ENCODE measurements at places on chromosomes 11 and 22.

- DNase-seq, result no peak
Observed at GRCh38 chr11:69894648-69895047, 75.4 kb upstream of the FGF3 start.

- no peak for DNase-seq
Observed at GRCh38 chr11:112115386-112115785, 28.7 kb downstream of the SDHD start.

GRCh38 chr11:1486054-1486825 lies at the start of gene MOB2:
MOB2 (minus strand) TSS chr11:1486779; CDS start chr11:1486556, 223 bp downstream.
- DNase-seq, result no peak

DNA sequence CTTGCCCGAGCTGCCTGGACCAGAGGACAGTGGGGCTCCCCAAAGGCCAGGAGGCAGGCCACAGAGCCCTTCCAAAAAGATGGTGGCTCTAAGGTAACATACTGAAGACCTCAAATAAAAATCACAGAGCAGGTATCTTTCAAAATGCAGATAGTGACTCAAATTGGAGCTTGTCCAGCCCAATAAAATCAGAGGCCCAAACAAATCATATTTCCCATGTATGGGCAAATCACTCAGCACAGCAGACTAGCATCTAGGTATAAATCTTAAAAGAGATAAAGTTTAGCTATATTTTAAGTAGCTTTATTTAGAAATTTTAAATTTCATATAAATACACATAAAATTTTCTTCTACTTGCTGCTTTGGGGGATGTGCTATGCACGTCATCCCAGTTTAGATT lies 3.3 kb downstream of the TESMIN start:
- DNase-seq, result no peak

DNA sequence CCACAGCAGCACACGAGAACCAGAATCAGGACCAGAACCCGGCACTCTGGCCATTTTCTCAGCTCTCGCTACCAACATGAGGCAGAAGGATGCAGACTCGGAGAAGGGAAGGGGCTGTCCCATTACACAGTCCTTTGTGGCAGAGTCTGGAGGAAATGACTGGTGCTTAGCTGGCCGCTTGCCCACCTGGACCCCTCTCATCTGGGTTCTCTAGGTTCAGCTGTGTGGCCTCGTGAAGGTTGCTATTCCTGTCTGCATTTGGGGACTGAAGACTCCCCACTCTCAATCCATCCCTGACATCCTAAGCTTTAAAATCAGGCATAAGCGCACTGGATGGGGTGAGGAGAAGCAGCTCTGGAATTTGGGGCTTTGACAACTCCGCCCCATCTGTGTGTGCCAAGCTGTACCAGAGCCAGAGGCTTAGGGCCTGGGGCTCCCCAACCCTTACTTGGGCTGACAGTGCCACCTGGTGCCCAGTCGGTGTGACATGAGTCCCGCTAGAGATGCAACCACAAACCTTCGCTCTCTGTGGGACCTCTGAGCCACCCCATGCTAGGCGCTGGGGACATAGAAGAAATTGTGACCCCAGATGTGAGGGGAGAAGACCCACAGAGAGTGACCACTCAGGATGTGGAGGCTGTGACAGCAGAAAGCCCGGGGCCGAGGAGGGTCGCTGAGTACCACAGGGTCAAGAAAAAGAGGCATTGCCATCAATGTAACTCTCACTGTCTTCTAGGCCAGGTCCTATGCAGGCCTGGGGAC lies 35.8 kb upstream of the FCHSD2 start:
- peak; percentile 55 for DNase-seq

DNA sequence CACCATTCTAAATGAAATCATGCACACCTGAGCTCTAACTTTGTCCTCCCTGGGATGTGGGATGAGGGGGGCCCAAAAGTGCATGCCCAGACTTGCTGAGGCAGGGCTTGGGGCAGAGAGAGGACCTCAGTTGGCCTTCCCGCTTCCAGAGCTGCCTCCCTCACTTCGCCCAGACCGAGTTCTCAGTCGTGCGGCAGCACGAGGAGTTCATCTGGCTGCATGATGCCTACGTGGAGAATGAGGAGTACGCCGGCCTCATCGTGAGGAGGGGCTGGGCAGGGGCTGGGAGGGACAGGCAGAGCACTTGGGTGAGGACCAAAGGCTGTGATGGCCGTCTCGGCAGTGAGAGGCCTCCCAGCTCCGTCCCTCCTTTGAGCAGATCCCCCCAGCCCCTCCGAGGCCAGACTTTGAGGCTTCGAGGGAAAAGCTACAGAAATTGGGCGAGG lies 8.2 kb downstream of the CFL1 start:
- no peak for DNase-seq

DNA sequence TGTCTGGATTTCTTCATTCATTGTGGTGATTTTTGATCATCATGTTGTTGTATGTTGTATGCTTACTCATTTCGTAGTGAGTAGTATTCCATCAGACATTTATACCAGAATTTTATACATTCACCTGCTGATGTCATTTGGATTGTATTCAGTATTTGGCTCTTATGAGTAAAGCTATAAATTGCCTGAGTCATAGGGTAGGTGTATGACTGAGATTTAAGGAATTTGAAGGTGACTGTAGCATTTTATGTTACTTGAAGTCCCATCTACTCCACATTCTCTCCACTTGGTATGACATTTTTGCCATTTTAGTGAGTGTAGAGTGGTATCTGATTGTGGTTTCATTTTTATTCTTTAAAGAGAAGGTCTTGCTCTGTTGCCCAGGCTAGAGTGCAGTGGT lies 548.2 kb downstream of the TBC1D22A start:
- DNase-seq, result no peak

DNA sequence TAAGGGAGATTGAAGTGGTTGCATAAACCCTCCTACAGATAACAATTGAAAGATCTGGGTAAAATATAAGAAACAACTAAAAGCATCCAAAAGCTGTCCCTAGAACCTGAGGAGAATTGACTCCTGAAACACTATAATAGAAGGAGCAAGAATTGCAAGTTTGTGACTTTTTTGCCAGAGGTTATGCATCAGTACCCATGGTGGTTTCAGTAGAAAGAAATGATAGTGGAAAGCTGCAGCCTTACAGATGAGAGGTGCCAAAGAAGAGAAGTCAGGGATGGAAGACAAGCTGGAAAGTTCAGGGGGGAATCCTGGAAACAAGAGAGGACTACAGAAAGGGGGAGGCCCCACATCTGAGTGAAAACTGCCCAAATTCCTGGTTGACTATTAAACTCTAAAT lies 80.7 kb downstream of the PACS1 start:
- DNase-seq, result no peak

- no peak for DNase-seq
Observed at GRCh38 chr11:110530900-110531741, 101.4 kb downstream of the FDX1 start.

DNA sequence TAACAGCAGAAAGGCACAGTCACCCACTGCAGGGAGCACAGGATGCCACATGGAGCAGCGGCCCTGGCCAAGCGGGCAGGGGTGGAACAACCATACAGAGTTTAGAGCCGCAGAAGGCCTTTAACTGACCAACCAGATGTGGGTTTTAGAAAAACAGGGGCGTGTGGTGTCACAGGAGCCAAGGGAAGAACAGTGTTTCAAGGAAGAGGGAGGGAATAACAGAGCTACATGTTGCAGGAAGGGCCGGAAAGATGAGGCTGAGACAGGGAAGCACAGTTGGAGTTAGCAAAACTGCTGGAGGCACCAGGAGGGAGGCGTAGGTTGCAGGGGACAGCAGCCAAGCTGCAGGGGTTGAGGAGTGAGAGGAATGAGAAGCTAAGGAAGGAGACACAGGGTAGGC lies 7.8 kb upstream of the NAA40 start:
- no peak for DNase-seq
